ENCODE measurements at places on chromosomes 4 and X.

- DNase-seq = peak; percentile 75
These were observed at the start of gene BLTP1 for GRCh38 chr4:122151982-122152710. BLTP1 (plus strand) TSS chr4:122152331; CDS start chr4:122170648, 18,317 bp downstream.

GRCh38 chrX:97326456-97326855, 442.7 kb downstream of the RPA4 start:
- DNase-seq = no peak

DNA sequence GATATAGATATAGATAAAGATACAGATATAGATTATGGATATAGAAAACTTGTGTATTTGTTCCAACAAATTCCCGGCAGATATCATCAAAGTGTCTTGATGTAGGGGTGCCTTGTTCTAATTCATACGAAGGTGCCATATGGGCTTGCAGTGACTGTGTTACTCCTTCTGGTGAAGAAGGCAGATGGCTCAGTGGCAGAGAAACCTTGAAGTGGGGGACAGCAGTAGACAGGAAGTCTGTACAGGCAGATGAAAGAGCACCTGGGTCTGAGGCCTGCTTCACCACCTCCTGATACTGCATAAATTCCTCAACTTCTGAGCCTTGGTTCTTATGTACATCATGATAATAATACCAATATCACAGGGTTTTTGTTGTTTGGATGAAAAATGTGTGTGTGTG, 179.5 kb upstream of the GATB start:
- no peak for DNase-seq

DNA sequence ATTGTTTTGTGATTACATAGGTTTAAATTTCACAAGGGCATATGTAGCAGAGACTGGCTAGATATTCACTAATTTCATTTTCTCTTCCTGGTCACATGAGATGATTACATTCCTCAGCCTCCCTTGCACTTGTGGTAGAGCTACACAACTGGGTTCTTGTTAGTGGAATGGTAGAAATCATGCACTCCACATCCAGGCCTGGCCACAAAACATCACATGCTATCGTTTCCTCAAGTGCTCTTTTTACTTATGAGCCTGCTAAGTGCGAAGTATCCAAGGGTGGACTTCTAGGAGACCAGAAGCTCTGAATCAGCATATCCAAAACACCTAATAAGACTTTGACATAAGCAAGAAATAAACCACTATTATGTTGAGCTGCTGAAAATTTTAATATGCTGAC, 26.4 kb upstream of the HPGDS start:
- no peak for DNase-seq

Data from stimulated activated CD8-positive, alpha-beta memory T cell treated with anti-CD3 and anti-CD28 coated beads, Interleukin-4, amount 100 ng/mL, for 4 hours (primary cell).